Activated B cell treated with CpG ODN at 0.5 μM for 24 hours (primary cell): ENCODE measurements at places on chromosomes 1 and 21.
A peak's percentile ranks its signal among the peaks of the same experiment; 100 is the strongest.

GRCh38 chr1:198234520-198235251, 77.9 kb downstream of the NEK7 start:
- DNase-seq: no peak
- H3K4me1 ChIP-seq: peaks cover 26% of the 10 kb centered on the region
- H3K36me3 ChIP-seq: peaks cover 7% of the 10 kb centered on the region
- no peak overlapping the region for H3K27ac ChIP-seq
- no peaks in the 10 kb centered on the region for H3K27me3 ChIP-seq

DNA sequence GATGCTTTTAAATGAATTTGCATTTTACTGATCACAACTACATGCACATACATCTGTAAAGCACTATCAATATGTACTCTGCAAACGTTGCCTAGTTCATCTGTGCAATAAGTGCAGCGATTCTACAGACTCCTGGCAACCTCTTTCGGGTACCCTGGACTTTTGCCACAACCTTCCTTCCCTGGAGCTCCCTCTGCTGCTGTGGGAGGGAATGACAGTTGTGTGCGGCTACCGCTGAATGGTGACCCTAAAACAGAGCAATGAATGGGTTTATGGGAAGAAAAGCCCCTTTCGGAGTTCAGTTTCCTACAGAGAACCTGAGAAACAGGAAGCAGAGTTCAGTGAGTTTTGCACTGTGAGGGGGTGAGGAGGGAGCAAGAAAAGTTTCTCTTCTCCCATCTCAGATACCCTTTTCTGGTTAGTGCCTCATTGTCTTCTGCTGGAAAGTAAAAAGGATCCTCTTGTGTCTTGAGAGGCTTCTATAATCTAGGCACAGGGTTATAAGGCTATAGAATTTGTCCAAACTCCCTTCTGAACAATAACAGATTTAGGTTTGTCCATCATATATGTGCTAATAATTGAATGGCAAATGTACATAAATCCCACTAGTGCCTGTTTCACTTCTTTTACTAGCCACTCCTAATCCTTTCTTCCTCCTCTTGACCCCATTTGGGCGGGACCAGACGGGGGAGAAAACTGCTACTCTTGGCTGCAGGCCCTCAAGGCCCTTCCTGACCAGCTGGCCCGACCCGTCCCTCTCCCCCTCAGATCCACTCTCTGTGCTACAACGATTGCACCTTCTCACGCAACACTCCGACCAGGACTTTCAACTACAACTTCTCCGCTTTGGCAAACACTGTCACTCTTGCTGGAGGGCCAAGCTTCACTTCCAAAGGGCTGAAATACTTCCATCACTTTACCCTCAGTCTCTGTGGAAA, 19.8 kb upstream of the SARS1 start:
- peak; percentile 47 for DNase-seq
- H3K4me3 ChIP-seq: peak overlapping the region; percentile 19
- peaks cover 14% of the 10 kb centered on the region for H3K4me1 ChIP-seq
- no peaks in the 10 kb centered on the region for H3K36me3 ChIP-seq
- no peak overlapping the region for H3K27ac ChIP-seq

DNA sequence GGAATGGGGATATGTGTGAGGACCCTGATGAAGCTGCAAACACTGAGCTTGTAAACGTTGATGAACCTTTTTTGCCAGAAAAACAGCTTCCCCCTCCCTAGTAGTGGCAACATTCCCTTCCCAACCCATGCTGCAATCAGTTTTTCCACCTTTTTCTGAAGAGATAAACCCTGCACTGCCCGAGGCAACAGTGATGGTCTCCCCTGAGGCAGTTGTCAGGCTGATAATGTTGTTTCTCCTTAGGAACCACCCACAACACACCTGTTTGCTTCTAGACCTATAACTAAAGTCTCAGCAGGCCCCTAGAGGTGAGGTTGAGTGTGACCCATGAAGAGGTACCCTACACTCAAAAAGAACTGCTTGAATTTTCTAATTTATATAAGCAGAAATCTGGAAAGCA, 922.4 kb upstream of the ADGRL4 start:
- no peak for DNase-seq
- H3K27me3 ChIP-seq: no peaks in the 10 kb centered on the region
- no peaks in the 10 kb centered on the region for H3K4me1 ChIP-seq
- H3K4me3 ChIP-seq: no peak overlapping the region

GRCh38 chr1:224922404-224923164, 6.9 kb upstream of the DNAH14 start:
- H3K27me3 ChIP-seq: peaks cover 5% of the 10 kb centered on the region
- no peak overlapping the region for H3K27ac ChIP-seq
- no peaks in the 10 kb centered on the region for H3K36me3 ChIP-seq
- H3K4me3 ChIP-seq: no peak overlapping the region
- no peaks in the 10 kb centered on the region for H3K4me1 ChIP-seq

DNA sequence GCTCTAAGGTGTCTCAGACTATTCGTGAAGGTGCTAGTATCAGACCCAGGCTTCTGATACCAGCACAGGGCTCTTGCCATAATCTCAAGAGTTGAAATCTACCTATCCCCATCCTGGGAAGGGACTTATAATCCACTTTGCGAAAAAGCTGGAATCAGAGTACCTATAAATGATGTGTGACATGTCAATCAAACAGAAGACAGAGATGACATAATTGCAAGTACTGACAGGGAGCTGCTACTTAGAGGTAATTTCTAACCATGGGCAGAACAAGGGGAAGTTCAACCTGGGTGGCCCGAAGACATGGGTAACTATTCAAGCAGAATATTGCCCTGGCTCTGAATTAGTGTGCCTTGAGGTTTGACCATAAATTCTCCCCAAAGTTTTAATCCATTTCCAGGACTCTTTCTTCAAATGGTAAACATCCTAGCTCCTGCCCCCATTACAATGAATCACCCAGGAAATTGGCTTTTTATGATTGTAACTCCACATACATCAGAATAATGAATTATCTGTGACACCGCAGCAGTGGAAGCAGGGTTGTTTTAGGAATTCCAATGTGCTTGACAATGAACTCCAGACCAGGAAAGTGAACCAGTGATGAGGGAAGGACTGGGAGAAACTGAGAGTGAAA, 37.2 kb downstream of the KANK4 start:
- H3K27me3 ChIP-seq: peaks cover 14% of the 10 kb centered on the region
- no peak overlapping the region for H3K27ac ChIP-seq
- H3K36me3 ChIP-seq: no peaks in the 10 kb centered on the region
- no peak overlapping the region for H3K4me3 ChIP-seq

GRCh38 chr1:18639368-18640055, 8.9 kb downstream of the PAX7 start:
- peaks cover 3% of the 10 kb centered on the region for H3K4me1 ChIP-seq
- H3K4me3 ChIP-seq: no peak overlapping the region
- DNase-seq: no peak
- peaks cover 76% of the 10 kb centered on the region for H3K27me3 ChIP-seq

- H3K4me1 ChIP-seq: no peaks in the 10 kb centered on the region
- DNase-seq: no peak
- H3K4me3 ChIP-seq: no peak overlapping the region
- H3K27me3 ChIP-seq: peaks cover 1% of the 10 kb centered on the region
- no peaks in the 10 kb centered on the region for H3K36me3 ChIP-seq
These were observed 30.8 kb upstream of the SLC35F3 start for GRCh38 chr1:233873666-233874065.

DNA sequence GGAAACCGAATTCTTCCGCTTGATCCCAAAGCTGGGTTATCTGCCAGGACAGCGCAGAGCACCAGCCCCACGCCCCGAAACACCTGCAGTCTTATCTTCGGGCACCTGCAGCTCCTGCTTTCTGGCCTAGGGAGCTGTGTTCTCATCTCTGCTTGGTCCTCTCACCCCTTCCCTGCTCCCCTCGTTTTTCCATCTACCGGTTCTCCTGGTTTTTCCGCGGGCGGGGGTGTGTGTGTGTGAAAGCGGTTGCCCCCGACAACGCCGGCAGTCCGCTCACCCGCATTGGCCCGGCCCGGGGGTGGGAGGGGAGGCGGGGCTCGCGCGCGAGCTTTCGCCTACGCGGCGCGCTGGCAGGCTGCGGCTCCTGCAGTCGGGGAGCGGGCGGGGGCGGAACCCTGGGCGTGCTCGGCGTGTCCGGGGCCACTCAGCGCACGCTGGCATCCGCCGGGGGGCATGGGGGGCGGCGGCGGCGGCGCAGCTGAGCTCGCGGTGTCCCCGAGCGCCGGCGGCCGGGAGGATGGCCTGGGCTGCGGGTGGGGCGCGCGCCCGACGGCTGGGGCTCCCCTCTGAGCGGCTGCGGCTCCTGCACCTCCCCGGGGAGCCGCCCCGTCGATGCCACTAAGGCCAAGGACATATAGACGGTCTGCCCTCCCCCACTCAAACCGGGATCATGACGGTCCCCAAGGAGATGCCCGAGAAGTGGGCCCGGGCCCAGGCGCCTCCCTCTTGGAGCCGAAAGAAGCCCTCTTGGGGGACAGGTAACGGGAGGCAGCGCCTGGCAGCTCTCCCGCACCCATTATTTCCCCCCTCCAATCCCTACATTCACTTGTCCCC, 3.2 kb downstream of the ATP8B2 start:
- H3K4me3 ChIP-seq: peak overlapping the region; percentile 83
- peak; percentile 80 for DNase-seq
- H3K4me1 ChIP-seq: peaks cover 59% of the 10 kb centered on the region
- H3K36me3 ChIP-seq: peaks cover 29% of the 10 kb centered on the region

DNA sequence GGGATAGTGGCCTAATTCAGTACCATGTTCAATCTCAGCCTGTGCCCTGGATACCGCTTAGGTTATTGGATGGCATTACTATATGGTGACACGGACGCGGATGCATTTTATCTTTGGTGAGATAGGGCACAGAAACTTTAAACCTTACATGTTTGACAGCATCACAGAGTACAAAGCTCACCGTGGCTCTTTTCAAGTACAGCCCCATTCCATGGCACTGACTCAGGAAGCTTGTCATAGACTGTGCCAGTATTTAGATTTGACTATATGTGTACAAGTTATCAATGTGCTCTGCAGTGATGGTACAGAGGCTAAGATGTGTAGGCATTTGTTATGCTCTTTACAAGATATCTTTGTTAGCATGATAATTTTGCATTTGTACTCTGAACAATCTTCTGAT, 169.0 kb downstream of the RYR2 start:
- no peak overlapping the region for H3K4me3 ChIP-seq
- DNase-seq: no peak
- no peaks in the 10 kb centered on the region for H3K4me1 ChIP-seq
- H3K27me3 ChIP-seq: no peaks in the 10 kb centered on the region

- no peak for DNase-seq
- H3K27me3 ChIP-seq: no peaks in the 10 kb centered on the region
- no peaks in the 10 kb centered on the region for H3K36me3 ChIP-seq
- H3K27ac ChIP-seq: no peak overlapping the region
These were observed 194.0 kb upstream of the VAMP3 start for GRCh38 chr1:7576946-7577657.

DNA sequence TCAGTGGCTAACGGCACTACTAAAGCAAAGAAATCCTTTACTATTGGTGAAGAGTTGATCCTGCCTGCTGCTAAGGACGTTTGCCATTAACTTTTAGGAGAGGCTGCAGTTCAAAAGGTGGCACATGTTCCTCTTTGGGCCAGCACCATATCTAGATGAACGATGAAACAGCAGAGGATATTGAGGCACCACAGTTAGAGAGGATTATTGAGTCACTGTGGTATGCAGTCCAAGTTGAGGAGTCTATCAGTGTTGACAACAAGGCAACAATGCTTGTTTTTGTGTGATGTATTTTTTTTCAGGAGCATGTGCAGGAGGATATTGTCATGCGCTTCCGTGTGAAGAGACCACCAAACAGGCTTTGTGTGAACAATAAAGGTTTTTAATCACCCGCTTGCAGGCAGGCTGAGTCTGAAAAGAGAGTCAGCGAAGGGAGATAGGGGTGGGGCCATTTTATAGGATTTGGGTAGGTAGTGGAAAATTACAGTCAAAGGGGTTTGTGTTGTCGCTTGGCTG, 80.9 kb downstream of the UCHL5 start:
- DNase-seq: no peak
- H3K27ac ChIP-seq: no peak overlapping the region
- no peaks in the 10 kb centered on the region for H3K36me3 ChIP-seq
- no peaks in the 10 kb centered on the region for H3K4me1 ChIP-seq
- H3K4me3 ChIP-seq: no peak overlapping the region
- no peaks in the 10 kb centered on the region for H3K27me3 ChIP-seq
